ENCODE measurements at places on chromosomes 13 and 19.

DNA sequence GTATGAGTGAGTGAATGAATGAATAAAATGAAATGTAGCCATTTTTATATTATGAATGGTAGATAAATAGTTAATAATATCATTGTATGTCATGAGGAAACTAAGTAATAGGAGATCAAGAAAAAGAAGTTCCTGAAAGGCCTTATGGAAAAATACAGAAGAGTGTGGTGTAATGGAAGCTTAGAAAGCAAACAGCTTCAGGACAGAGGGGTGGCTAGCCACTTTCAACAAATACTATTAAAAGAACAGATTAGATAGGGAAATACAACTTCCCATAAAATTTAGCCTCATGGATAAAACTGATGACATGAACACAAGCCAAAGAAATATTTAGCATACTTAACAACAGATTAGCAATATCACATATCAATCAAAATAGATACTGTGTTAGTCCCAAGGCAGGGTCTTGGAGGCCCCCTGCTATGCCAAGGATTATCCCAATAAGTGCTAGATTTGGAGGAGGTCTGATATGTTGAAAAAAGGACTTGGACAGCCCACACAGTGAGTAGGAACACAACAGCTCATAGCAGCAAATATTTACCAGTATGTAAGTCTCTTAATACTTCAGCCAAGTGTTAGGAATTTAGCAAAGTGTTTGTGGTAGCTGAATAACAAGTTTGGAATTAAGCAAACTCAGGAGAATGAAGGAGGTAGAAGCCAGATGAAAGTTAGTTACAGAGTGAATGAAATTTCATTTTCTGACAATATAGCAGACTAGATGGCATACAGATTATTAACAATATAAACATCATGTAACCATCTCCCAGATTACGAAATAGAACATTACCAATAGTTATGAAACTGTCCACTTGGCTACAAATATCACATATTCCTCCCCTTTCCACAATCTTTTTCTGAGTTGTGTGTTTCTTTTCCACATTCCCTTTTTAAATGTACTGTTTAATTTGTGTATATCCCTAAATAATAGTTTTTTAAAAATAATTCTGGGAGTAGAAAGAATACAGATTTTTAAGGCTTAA, 1632.0 kb downstream of the PCDH9 start:
- ATAC-seq = no peak

DNA sequence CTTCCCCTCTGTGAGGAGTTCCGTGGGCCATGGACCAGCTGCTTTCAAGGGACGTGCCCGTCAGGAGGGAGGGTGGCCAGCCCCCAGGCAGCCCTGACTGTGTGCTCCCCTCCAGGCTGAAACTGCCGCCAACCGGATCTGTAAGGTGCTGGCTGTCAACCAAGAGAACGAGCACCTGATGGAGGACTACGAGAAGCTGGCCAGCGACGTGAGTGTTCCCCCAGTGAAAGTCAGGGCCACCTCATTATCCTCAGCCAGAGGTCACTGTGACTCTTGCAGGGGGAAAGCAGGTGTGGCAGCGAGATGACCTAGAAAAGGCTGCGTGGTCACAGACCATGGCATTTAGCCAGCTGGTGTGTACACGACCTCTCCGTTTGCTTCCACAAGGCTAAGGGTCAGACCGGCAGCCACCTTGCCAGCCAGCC, 29.9 kb downstream of the CAPN12 start:
- no peak for ATAC-seq

- ATAC-seq = no peak
Observed at GRCh38 chr13:103812971-103813370, 746.8 kb upstream of the SLC10A2 start.

- no peak for ATAC-seq
Observed at GRCh38 chr19:3810708-3811355, 24.7 kb upstream of the MATK start.

DNA sequence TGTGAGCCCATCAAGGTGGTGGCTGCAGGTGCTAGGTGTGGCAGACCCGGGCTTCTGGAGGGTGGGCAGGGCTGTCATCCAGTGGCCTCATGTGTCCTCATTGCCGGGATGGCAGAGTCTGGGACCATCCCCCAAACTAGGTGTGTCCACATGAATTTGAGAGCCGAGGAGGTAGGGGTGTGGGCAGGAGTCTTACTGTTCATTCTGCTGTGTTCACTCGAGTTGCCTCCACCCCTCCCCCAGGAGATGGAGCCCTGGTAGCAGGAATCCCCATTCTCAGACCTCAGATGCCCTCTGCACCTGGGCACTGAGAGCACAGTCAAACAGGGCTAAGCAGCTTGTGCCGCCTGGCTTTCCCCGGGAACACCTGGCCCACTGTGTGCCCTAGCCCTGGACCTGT, 22.4 kb downstream of the NAXD start:
- no peak for ATAC-seq

DNA sequence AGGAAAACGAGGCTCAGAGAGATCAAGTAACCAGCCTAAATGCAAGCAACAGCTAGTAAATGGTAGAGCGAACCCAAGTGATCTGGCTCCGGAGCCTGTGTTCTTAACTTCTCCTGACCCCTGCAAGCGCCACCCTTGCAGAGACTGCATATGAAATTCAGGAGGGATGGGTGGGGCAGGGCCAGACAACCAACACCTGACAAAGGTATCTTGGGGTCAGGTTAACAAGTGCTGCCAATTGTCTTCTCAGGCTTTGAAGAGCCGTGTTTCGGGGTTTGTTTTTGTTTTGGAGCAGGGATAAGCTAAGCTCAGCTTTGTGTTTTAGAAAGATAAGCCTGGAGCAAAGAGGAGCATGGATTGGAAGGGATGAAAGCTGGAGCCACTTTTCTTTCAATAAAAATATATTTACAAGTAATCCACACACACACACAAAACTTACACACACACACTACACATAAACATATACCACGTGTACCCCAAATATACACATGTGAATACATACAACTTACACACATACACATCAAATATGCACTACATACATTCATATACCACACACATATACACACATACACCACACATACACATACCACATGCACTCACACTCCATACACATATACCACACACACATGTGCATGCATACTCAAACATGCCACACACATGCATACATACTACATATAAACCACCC, 722.0 kb downstream of the DIAPH3 start:
- no peak for ATAC-seq

- peak; percentile 97 for ATAC-seq
Observed at GRCh38 chr13:94595950-94596574, at the start of gene TGDS. TGDS (minus strand) TSS chr13:94596152; CDS start chr13:94596136, 16 bp downstream.

DNA sequence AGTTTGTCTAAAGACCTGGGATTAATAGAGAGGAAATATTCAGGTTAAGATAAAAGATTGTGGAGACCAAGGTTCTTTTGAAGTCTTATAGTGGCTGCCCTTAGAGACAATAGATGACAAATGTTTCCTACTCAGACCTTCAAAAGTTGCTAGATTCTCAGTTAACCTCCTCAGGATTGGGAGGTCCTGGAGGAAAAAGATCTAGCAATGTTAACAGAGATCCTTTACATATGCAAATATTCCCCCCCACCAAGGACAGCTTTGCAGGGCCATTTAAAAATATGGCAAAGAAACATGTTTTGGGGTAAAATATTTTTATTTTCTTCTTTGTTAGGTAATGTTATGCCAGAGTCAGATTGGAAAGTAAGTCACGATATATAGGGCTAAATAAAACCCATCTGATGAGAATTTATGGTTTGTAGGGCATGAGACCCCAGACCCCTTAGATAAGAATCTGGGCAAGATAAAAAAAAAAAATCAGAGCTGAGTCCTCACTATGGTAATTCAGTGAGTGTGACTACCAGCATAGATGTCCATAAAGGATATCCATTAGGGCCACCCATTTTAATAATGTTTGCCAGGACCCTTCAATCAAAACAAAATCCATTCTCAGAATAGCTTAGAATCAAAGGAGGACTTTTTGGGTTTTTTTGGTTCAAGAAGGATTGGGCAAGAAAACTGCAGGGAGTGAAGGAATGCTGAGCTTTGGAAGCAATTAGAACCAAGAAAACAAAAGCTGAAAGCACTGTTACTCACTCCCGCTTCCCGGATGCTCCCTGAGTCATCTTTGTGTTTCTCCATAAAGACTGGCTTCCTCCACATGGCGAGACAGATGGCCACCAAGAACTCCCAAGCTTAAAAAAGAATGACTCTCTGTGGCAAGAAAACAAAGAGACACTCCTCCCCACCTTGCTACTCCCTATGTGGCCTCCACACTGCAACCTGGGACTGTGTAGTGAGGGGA, 28.2 kb downstream of the VSTM1 start:
- ATAC-seq = no peak

- ATAC-seq = no peak
Observed at GRCh38 chr13:35995136-35995535, 136.0 kb downstream of the DCLK1 start.

- no peak for ATAC-seq
Observed at GRCh38 chr13:26962671-26963070, 202.1 kb upstream of the GPR12 start.

DNA sequence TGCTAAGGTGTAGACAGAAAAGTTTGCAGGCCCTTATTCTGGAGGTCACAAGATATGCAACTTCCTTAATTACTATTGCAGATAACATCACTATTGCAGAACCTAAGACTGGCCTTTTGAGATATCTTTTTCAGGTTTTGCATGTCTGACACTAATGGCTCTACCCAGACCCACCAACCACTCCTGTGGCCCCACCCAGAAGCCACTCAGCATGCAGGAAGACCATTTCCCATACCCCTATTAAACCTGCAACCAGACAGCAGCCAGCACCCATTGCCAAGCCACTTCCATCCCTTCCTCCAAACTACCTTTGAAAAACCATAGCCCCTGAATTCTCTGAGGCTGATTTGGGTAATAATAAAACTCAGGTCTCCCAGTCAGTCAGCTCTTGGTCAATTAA, 297.6 kb downstream of the SLITRK6 start:
- ATAC-seq = no peak

- ATAC-seq = peak; percentile 18
Observed at GRCh38 chr19:17538684-17539237, 16.7 kb upstream of the COLGALT1 start.

DNA sequence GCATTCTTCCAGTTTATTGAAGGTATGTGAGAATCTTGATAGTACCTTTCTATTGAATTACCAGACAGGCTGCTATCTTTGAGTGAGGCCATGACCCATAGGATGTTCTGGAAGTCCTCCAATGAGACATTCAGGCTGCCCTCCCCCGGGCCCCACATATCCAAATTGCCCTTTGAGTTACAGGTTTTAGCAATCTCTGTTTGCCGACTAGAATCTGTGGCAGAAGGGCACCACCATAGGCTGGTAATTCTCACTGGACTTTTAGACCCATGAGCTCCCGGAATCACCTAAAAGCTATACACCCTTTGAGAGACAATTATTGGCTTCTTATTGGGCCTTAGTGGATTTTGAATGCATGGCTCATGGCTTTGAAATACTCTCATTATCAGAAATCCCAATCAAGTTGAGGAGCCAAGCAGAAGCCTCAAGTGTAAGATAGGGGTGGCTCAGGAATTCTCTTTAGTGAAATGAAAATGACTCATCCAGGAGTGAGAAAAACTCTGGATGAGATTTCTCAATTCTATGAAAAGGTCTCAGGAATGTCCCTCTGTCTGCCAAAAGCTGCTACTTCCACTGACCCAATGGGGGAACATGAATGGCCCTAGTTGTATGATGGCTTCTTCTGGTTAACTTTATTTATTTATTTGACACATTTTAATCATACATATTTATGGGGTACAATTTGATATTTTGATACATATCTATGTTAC, 172.1 kb upstream of the CSNK1A1L start:
- ATAC-seq = no peak

Measured in motor neuron (in vitro differentiated cells).